C1 segment of cervical spinal cord (tissue), 14 donors: ENCODE measurements at places on chromosomes 2 and 18.
A peak's percentile ranks its signal among the peaks of the same experiment; 100 is the strongest.

GRCh38 chr2:224284134-224284946, 117.6 kb downstream of the FAM124B start:
- DNase-seq: no peak

DNA sequence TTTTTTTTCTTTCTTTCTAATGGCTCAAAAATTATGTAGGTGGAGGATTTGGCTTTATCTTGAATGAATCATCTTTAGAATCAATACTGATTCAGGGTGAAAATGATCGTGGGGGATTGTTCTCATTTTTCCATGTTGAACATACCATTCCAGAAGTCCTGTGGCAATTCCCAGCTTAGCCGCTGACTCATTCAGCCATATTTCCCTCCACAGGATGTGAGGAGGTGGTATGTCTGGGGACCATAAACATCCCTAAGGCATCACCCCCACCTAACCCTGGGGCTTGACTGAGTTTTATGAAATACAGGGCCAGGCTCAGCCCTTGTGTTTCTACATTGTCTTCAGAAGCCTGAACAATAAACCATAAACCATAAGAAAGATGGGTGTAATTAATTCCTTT, 92.7 kb upstream of the FN1 start:
- DNase-seq: no peak

GRCh38 chr2:21233194-21233593, 109.4 kb downstream of the TDRD15 start:
- no peak for DNase-seq

- no peak for DNase-seq
Measured at GRCh38 chr18:22848615-22849014, 84.5 kb upstream of the RBBP8 start.

GRCh38 chr2:126855606-126856005, 43.1 kb upstream of the TEX51 start:
- no peak for DNase-seq

DNA sequence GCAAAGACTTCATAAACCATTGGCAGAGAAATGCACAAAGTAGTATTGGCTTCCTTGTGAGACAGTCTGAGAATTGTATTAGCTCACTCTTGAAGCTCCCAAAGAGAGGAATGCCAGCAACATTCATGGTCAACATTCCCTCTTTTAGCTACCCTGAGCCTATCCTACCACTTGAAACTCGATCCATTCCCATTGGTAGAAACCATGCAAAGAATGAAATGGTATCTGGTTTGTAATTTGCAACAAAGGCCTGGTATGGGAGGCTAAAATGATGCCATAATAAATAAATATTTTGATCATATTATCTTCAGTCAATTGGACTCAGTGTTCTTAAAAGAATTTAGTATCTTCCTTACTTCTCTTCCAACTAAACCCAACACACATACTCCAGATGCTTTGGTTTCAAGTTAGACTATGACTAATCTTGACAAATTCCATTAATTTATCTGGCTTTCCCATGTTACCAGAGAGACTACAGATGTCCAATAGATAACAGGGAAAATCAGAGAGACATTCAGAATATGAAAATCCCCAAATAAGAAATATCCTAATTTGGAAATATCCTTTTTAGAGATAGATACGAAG, 102.9 kb downstream of the DHRS9 start:
- DNase-seq: no peak

- DNase-seq: no peak
Measured at GRCh38 chr18:50724751-50725151, 95.1 kb downstream of the MRO start.

GRCh38 chr18:78678318-78678695, 301.3 kb upstream of the SALL3 start:
- no peak for DNase-seq

- DNase-seq: no peak
Measured at GRCh38 chr2:117801826-117802225, 12.7 kb upstream of the DDX18 start.

GRCh38 chr2:170434900-170435621, 257.1 kb downstream of the MYO3B start:
- no peak for DNase-seq

- DNase-seq: no peak
Measured at GRCh38 chr2:15253835-15254286, 307.3 kb downstream of the NBAS start.

DNA sequence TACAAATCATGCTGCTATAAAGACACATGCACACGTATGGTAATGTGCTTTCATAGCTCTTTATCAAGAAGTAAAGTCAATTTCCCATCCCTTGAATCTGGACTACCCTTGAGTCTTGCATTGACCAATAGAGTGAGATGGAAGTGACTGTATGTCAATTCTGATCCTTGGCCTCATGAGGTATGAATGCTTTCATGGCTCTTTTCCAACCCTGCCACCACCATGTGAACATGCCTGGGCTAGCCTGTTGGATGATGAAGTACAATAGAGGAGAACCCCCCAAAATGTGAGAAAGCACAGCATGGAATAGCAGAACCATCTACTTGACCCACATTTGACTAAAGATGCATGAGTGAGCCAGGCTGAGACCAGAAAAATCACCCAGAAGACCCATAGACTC, 237.0 kb downstream of the NYAP2 start:
- no peak for DNase-seq

DNA sequence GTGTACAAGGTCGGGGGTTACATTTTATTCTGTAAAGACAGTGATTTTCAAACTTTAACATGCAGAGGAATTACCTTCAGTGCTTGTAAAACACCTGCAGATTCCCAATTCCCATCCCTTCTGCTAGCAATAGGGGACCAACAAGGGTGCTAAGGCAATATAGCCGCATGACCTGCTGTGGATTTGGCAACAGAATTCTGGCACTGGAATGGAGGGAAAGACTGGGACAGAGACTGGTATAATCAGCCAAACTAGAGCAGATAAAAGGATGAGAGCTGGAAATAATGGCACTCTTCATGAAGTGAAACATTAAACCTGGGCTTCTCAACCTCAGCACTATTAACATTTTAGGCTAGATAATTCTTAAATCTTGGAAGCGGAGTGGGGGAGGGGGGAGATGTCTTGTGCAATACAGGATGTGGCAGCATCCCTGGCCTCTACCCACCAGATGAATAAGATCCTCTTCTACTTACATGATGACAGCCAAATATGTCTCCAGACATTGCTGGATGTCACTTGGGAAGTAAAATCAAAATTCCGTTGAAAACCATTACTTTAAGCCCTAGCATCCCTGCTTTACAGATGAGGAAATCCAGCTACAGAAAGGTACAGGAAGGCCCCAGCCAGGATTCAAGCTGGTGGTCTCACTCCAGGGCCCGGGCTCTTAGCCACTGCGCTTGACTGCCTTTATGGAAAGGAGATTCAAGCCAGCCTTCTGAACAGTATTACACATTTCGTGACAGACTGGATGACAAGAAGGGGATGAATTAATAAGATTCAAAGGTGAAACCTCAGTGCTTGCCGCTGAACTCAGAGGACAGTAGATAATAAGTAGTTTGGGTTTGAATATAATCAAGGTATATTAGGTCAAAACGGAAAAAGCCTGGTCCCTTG, 1.7 kb downstream of the EVA1A start:
- no peak for DNase-seq

- DNase-seq: no peak
Measured at GRCh38 chr2:43950383-43951008, 45.3 kb downstream of the LRPPRC start.

GRCh38 chr2:152061383-152061782, 37.5 kb downstream of the CACNB4 start:
- DNase-seq: no peak

- DNase-seq: no peak
Measured at GRCh38 chr2:72827966-72828646, 2.3 kb upstream of the EXOC6B start.

- DNase-seq: no peak
Measured at GRCh38 chr2:189578272-189578950, 2.2 kb downstream of the SLC40A1 start.

GRCh38 chr18:12291690-12292089, 16.4 kb upstream of the TUBB6 start:
- DNase-seq: no peak

DNA sequence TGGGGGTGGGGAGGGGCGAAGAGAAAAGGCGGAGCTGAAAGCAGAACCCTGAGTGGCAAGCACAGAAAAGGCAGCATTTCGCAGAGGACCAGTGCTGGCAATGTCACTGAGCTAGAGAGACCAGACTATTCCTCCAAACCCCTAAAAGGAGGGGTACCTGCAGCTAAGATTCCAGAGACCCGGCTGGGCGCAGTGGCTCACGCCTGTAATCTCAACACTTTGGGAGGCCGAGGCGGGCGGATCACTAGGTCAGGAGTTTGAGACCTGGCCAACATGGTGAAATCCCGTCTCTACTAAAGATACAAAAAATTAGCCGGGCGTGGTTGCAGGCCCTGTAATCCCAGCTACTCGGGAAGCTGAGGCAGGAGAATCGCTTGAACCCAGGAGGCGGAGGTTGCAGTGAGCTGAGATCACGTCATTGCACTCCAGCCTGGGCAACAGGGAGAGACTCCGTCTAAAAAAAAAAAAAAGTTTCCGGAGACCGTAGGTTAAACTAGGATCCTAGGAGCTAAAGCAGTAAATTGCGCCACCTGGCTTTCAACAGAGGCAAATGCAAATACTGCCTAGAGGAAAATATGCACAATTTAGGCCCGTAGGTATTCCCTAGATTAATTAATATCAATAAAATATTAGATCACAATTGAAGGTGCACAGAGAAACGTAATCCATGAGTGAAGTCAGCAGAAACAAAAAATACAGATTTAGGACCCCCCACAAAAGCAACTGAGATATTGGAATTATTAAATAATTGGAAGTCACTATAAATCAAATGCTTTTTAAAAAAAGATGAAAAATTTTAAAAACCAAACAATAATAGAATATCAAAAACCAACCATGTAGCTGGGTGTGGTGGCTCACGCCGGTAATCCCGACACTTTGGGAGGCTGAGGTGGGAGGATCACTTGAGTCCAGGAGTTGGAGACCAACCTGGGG, 4.9 kb downstream of the UCN start:
- DNase-seq: no peak

GRCh38 chr2:120240901-120241429, 11.7 kb upstream of the RALB start:
- no peak for DNase-seq

DNA sequence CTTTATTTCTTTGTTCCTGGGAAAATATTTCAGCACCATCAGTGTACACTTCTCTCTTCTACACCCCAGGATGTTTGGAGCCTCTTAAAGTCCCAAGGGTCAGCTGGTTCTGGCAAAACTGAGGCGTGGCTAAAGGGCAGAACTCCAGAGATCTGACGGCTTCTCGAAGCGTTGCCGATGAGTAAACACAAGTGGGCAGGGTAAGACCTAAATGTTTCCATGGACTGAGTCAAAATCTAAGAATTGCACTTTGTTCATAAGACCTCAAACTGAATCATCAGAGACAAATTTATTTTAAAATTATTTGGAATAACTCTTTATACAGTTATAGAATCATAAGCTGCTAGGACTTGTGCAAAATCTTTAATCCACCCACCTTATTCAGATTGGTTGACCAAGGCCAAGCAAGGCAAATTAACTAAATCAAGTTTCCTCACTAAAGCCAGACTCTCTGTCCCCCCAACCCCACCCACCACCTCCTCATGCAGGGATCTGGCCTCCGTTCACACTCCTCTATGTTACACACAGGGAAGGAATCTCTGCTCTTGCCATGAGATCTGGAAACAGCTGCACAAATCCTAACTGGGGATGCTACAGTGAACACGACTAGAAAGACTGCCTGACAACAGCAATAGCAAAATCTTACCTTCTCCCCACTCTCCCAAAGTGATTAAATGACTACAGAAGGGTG, 342.6 kb upstream of the KLHL29 start:
- no peak for DNase-seq

- peak; percentile 38 for DNase-seq
Measured at GRCh38 chr2:136538489-136538888, 226.9 kb upstream of the THSD7B start.

DNA sequence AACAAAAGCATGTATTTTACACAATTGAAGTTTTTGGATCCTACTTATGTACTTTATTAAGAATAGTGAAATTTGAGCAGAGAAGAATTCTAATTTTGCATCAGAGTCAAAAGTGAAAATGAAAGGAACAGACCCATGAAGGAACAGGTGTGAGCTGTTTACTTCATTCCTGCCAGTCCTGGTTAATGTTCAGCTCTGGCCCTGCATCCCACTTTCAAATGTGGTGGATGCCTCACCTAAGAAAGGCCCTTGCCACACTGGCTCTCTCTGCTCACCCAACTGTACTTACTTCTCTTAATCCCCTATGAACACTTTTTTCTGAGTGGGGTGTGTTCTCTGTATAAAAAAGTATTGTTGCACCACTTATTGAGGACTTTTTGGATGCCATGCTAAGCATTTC, 22.2 kb downstream of the FAM110C start:
- no peak for DNase-seq

DNA sequence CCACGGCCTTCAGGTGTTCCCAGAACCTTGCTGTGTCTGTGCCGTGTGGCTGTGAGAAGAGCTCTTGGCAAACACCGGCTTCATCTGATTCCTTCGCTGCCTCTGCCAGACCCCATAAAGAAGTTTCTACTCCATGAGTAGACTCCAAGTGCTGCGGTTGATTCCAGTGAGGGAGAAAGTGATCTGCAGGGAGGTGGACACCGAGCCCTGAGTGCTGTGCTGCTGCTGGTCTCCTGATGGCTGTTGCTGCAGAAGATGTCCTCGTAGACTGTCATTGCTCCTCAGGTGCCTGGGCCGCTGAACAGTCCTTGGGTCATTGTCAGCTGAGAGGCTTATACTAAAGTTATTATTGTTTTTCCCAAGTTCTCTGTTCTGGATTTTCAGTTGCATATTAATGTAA, 19.6 kb downstream of the ASB1 start:
- DNase-seq: no peak

DNA sequence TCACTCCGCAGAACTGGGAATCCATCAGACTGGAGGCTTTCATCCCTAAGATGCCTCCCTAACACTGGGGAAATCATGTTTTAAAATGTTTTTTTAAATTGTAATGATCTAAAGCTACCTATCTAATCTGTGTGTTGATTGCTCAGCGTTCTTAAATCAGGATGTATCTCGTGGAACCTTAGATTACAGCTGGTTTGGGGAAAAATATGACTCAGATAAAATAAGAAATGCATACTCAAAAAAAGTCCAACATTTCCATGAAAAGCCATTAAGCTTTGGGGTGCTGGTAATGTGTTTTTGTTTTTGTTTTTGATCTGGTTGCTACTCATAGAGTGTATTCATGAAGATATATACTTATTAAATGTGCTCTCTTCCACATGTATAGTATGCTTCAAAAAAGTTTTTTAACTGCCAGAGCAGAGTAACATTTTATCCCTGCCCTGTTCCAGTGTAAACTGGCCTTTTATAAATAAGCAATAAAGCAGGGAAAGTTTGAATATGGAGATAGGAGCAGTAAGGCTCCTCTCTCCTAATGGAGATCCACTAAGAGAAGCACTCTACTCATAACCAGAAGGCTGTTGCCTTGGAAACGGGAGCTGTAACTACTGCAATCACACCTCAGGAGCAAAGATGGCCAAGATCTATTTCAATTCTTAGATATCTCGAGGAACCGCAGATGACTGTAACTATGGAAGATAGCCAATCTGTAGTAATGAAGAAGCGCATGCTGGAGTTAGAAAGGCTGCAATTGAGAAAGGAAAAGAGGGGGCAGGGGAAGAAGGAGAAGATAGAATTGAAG, 41.6 kb downstream of the ANKRD44 start:
- DNase-seq: no peak

GRCh38 chr2:65435625-65436168, 3.3 kb upstream of the SPRED2 start:
- DNase-seq: peak; percentile 87

GRCh38 chr18:45829855-45830254, 4.4 kb downstream of the SIGLEC15 start:
- DNase-seq: no peak
